ENCODE measurements at places on chromosomes 4 and X.

- DNase-seq = no peak
These were observed 62.5 kb downstream of the WFS1 start for GRCh38 chr4:6332042-6332668.

GRCh38 chrX:103613362-103613890 is 5.7 kb downstream of the TCEAL3 start:
- no peak for DNase-seq

- no peak for DNase-seq
These were observed 589 bp upstream of the KIT start for GRCh38 chr4:54657185-54657550.

GRCh38 chr4:41185614-41186592 is 28.4 kb downstream of the APBB2 start:
- DNase-seq = no peak

GRCh38 chrX:2654436-2655340 is 36.4 kb upstream of the CD99 start:
- DNase-seq = no peak

GRCh38 chrX:126394681-126395080 is 157.9 kb downstream of the DCAF12L1 start:
- DNase-seq = no peak

DNA sequence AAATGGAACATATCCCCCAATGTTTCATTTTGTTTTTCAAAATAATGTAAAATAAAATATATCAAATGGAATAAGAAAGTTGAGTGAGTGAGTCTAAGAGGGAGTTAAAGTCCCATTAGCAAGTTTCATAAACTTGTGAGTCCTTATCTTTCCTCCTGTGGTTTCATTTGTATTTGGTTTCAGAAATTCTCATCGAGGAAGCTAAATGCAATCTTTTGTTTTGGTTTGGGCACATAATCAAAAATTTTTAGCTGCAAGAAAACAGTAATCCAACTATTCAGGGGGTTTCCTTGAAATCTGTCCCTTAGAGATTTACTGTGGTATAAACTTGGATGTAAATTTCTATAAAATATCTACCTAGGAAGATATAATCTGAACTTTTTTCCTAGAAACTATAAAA is 124.2 kb downstream of the CAMK2D start:
- no peak for DNase-seq

GRCh38 chr4:142893012-142893411 is 46.9 kb upstream of the INPP4B start:
- no peak for DNase-seq

DNA sequence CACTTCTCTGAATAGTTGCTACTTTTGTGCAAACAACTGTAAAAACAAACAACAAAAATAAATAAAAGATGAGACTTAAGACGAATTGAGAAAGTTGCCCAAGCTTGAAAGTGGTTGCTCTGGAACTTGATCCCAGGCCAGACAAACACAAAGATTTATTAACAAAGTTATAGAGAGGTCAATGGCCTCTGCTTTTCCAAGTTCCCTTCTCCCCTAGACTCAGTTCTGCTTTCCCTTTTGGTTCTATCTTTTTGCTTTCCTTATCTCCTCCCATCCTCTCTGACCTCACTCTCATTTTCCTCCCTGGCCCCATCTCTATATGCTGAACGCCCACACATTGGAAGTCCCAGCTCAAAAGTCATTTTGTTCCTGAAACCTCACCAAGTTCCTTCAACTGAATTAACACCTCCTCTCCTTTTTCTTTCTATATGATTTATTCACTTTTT is 82.7 kb downstream of the MXRA5 start:
- DNase-seq = no peak

DNA sequence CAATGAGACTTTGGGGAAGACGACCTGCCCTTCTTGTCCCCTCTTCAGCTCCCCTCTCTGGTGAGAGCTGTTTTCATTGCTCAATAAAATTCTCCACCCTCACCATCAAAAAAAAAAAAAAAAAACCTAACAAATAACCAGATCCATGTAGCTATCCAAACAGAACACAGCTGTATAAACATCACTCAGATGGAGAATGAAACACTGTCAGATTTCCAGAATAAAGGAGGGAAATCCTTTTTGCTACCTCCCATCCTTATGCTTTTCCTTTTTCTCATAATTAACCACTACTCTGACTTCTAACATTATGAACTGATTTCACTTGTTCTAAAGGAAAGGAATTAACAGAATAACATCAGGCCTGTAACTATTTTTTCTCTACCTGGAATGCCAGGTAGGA is 155.6 kb downstream of the PPP4R3C start:
- no peak for DNase-seq

- DNase-seq = no peak
These were observed 115.2 kb downstream of the FAM53A start for GRCh38 chr4:1568855-1569460.

DNA sequence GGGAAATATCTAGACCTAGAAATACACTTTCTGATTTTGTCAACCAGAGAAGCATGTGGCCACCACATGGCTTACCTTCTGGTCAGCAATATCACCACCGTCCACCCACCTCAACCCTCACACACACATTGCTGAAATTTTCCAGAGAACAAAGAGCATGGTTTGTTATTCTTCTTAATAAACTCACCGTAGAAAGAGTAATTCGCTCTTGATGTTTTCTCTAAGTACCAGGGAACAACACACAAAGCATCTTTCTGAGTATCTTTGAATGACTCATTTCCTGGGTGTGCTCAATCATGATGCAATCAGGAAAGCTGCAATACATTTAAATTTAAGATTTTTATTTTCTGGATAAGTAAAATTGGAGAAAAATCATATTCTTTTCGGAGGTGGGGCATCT is 24.7 kb upstream of the LRAT start:
- no peak for DNase-seq

- no peak for DNase-seq
These were observed 313.4 kb upstream of the MAGEB2 start for GRCh38 chrX:29902004-29902403.

GRCh38 chr4:98385831-98386230 is 124.6 kb downstream of the RAP1GDS1 start:
- DNase-seq = no peak

GRCh38 chr4:41287005-41287404 is 30.3 kb downstream of the UCHL1 start:
- no peak for DNase-seq

DNA sequence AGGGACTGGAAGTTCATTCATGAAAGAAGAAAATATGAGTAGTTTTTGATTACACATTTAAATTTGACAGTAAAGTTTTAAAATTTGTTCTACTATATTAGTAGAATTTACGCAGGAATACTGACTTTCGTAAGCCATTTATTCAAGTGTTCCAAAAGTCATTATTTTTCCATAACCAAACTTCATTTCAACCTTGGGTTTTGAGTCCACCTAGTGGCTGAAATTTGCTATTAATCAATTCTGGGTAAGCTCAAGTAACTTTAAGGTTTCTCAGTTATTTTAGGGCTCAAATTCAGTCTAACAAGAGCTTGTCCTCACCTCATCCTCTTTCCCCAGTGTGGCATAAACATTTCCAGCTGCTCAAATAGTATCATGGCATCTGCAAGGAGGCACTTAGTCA is 175.4 kb downstream of the SH3BGRL start:
- no peak for DNase-seq

DNA sequence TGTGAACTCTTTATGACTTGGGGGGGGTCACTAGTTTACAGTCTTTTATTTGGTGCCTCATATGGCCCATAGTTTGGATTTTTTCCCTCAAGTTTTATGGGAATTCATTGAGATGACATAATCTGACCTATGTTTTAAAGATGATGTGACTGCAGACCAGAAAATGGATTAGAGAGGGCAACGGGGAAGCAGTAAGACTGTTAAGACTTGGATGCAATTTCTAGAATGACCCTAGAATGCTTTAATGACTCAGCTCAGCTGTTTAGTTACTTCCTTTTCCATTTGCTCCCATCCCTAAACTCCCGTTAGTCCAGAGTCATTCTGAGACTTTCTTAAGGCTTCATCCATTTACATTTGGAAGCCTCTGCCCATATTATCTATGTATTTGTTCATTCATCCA is 59.9 kb upstream of the PDGFRA start:
- DNase-seq = peak; percentile 21
